ENCODE measurements at places on chromosomes 3 and 15.
A peak's percentile ranks its signal among the peaks of the same experiment; 100 is the strongest.

DNA sequence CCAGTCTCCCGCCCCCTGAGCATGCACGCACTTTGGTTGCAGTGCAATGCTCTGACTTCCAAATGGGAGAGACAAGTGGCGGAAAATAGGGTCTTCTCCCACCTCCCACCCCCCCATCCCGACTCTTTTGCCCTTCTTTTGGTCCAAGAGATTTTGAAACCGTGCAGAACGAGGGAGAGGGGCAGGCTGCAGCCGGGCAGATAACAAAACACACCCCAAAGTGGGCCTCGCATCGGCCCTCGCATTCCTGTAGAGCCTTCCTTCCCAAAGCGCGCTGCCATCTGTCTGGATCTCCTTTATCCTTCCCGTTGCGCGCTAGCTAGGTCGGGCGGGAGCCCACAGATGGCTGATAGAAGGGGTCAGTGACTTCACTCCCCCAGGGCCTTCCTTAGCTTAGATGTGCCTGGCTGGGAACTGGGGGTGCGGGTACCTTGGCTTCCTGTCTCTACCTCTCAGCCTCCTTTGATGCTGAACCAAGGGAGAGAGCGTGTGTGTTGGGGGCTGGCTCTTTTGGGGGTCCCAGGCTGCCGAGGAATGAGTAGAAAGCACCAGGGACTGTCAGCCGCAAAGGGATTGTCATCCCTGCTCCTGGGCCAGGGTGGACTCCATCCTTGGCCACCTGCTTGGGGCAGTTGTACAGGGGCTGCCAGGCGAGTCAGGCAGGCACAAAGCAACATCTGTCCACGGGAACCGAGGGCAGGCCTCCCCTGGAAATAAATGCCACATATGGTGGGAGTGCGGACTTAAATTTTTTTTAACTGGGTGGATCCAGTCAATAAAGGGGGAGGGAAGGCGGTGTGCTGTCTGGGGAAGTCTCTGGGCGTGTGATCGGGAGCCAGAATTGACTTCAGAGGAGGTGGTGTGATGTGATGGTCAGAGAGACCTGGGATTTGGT, 1.8 kb downstream of the SMAD3 start:
- no peak for DNase-seq

DNA sequence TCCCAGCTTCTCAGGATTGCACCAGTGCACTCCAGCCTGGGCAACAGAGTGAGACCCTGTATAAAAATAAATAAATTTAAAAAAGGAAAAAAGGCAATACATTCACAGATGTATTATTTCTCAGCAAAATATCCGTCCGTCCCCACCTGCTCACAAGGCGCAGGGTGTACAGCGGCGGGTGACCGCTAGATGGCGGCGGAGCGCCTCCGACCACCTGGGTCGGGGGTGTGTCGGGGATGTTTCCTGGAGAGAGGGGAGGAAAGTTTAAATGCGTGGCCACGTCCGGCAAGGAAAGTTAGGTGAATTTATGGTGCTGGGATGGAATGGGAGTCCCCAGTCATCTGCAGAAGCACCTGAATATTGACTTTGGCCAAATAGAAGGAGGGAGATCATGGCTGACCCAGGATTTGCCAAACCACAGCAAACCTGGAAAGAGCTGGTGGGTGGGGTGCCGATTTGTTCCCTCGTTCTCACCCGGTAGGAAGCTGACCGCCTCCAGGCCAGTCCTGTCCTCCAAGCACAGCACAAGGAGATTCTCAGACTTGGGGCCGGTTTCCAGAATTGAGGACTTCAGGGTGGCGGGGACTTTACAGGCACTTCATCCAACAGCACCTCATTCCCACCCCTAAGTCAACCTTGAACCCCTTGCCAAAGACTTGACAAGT, 88.3 kb downstream of the TMEM266 start:
- peak; percentile 25 for DNase-seq

GRCh38 chr3:171314341-171314740, 145.9 kb downstream of the TNIK start:
- DNase-seq: no peak

- no peak for DNase-seq
These were observed 56.3 kb downstream of the KLF15 start for GRCh38 chr3:126300761-126301481.

GRCh38 chr3:11616551-11616950, 27.2 kb downstream of the VGLL4 start:
- no peak for DNase-seq

DNA sequence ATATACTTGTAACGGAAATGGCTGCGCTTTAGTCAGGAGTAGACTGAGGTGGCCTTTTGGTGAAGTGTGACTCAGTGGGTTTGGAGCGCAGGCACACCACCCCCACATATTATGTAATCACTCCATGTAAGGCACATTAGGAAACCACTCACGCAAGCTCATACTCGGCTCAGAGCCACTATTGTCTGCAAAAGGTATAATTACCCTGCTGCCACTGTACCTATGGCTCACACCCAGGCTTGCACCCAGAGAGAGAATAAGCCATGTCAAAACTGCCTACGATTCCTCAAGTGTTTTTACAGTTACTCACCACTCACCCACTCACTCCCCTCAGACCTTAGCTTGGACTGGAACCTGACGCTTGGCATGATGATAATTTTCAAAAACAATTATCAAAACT, 611.9 kb upstream of the CCDC54 start:
- DNase-seq: no peak

DNA sequence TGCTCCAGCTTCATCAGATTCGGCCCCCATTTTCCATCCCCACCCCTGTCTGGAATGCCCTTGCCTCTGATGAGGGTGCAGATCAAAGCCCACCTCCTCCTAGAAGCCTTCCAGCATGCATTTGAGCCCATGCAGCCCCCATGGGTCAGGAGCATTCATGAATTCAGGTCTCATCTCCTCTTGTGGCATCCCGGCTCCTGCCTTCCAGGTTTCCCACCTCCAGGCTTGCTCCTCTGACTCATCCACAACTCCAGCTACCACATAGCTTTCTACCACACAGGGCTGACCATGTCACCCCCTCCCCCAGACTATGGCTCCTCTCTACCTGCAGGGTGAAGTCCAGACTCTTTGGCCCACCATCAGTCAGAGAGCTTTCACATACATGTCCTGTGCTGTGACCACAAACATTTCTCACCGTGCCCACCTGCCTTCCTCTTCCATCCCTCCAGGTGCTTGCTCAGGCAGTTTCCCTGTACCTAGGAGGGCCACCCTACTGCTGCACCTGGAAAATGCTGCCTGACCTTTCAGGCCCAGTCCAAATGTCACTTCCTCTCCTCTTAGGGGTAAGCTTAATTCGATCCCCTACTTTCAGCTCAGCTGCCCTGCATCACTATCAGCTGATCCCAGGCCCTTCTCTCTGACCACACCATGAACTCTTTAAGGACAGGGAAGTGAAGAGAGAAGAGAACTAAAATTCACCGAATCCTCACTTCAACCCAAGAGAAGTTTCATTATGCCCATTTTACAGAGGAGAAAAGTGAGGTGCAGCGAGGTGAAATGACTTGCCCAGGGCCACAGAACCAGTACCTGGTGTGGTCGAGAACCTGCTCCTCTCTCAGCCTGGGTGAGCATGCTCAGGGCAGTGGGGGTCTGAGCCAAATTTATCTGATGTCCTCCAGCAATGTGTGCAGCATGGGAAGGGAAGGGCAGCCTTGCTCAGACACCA, 13.7 kb upstream of the FGD5 start:
- no peak for DNase-seq

DNA sequence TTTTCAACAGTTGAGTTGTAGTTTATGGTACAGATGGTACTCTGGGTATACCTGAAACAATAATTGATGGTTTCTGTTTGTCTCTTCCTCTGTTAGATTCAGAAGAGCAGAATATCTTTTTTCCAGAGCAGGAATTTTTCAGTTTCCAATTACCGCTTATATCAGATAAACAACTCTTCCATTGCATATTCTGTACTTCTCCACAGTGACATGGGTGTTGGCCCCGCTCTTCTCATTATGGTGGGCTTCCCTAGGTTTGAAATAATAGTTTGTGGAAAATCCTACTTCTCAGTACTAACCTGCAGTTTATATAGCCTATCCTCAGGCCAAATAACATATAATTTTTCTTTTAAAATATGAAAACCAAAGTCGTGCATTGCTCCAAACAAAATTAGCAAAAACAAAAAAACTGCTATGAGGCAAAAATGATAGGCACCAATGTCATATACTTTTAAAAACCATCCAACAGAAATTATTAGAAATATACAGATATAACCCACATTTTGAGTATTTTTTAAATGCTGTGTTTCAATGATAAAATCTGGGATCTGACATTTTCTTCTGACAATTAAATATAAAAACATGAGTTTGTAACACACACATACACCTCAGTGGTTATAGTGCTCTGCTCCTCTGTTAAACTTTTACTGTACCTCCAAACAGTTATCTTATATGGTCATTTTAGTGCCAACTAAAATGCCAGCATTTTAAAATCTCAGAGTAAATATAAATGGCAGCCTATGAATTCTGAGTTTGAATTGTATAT, 56.8 kb downstream of the CMSS1 start:
- DNase-seq: no peak

DNA sequence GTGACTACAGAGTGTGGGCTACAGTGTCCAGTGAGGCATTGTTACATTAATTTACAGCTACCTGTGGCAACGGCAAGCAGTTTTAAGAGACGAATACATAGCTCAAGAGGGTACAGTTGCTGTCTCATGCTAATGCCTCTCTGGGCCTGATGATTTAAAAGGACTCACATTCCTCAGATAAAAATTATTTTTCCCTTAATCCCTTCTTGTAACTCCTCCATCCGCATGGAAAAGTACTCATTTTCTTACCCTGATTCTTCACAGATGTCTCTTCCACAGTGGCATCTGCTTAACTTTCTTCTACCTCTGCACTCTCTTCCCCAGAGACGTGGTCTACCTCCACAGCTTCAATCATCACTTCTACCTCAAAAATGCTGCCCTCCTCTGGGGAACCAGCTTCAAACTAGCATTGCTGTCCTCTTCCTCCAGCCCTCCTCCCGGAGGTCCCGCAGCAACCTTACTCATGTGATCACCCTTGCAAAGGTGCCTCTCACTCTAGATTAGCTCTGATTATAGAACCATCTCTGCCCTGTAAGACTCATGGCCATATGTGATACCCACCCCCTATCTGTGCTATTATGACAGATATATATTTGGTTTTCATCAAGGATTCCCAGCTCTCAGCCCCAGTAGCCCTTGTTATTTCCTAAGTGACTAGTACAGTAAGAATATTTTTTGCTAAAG, 21.4 kb upstream of the ABHD17C start:
- no peak for DNase-seq

DNA sequence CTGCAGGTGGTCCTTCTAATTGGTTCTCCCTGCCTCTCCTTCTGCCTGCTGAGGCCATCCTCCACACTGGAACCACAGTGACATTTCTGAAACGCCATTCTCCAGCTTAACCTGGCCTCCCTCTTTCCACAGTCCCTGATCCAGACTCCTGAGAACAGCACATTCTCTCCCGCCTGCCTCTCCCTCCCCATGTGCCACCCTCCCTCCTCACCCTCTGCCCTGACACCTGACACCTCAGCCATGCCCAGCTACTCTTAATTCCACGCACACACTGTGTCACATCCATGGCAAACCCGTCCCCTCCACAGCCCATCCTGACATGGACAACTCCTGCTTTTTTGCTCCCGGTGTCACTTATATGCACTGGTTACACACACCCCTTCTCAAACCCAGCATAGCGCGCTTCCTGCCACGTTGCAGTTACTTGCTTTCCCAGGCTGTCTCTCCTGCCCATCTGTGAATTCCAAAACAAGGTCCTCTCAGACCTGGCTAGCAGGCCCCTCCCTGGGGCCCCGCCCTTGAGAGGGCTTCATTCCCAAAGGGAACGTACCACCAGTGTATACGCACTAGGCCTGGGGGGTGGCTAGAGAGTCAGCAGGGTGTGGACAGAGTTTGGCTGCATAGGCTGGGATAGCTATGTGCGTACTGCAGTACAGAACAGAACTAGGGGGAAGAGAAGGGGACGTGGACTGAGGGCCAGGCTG, 92.7 kb upstream of the BLM start:
- no peak for DNase-seq

- no peak for DNase-seq
These were observed 492.4 kb upstream of the FRG2C start for GRCh38 chr3:75171630-75172230.

DNA sequence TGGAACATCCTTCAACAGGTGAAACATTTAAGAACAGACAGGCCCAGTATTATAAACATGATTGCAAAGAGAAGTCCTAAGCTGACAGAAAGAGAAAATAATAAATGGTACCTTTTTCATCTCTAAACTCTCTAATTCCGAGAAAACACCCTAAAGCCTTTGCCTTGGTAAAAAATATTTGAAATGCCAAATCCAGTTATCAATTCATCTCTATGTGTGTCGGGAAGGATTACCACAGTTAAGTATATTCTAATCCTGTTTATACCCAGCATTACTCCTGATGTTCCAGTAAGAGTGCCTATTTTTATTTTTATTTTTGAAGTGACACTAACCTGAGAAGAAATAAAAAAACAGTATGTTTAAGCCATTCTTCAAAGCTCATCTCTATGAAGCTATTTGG, 219.3 kb upstream of the NANOGP8 start:
- DNase-seq: no peak

GRCh38 chr15:39685999-39686613, 96.5 kb downstream of the FSIP1 start:
- DNase-seq: no peak

DNA sequence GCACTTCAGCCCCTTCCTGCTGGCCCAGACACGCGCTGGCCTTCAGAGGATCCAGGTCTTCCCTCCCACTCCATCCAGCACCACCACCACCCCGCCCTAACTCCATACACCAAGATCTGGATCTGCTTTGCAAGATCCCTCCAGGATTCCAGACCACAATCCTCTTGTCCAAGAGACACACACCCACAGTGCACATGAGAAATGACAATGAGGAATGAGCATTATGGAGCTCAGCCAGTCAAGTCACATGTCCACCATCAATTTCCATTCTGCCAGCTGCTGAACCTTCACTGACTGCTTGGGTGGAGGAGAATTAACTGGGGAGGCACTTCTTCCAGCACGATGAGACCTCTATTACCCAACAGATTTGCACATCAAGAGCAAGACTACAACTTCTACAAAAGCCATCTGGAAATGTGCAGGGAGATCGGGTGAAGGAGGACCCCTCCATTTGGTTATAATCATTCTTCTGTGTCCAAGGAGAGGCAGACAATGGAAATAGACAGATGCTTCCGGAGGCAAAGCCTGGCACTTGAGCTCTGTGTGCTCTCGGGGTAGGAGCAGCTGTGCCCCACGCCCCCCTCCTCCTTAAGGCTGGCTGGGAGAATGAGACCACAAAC, 12.3 kb upstream of the SPATA12 start:
- no peak for DNase-seq

DNA sequence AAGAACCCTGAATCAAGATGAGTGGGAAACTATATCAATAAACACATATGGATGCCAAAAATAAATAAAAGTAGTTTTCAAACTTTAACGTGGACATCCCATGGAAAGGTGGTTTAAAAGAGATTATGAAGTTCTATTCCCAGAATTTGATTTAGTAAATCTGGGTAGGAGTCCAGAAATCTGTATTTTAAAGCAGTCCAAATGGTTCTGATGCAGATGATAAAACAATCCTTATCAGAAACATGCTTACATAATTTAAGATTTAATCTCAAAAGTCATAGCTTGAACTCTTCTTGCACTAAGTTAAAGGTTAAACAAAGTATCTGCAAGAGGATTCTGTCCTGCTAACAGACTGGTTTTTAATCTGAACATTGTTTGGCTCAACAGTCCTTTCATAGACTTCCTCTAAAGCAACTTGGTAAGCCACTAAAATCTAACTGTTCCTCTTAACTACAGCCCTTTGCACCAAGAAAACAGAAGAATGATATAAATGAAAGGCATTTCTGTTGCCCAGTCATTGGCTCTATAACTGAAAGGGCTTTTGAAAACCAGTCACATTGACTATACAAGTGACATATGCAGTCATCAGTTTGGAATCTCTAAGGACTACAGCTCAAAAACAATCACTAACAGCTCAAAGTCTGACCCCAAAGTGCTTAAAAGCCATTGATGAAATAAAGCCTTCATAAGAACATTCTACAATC, 23.4 kb upstream of the MAP4 start:
- no peak for DNase-seq
